ENCODE measurements at places on chromosomes 13 and 19.

- peak; percentile 44 for DNase-seq
These were observed 385.8 kb downstream of the DLEU7 start for GRCh38 chr13:50457415-50458393.

DNA sequence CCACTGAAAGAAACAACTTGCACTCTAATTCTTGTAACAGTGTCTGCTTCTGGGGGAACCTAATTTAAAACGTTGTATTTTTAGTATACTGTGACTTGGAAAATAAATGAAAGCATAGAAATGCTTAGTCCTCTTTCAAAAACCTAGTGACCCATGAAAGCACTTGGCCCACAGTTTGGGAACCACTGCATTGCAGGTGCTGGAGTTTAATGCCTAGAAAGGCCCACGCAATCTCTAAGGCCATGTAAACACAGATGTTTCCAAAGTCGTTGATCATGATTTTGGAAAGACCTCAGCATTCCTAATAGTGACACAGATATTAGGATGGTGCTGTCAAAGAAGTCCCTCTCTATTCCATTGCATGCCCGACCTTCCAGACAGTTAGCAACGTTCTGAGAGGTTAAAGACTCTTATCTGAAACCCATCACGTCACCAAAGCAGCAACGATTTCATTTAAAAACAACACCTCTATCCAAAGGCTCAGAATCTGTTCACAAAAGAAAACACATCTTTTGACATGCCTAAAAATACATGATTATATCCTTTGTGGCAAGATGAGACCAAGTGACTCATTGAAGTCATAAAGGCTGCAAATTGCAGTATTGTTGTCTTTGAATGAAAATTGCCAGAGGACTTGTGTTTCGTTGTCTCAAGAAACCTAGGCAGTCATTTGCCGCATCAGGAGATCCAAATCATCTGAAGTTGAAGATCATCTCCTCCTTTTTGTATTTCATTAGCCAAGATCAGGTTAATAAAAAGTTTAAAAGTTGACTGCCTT, 328.0 kb upstream of the ZNF507 start:
- no peak for DNase-seq

DNA sequence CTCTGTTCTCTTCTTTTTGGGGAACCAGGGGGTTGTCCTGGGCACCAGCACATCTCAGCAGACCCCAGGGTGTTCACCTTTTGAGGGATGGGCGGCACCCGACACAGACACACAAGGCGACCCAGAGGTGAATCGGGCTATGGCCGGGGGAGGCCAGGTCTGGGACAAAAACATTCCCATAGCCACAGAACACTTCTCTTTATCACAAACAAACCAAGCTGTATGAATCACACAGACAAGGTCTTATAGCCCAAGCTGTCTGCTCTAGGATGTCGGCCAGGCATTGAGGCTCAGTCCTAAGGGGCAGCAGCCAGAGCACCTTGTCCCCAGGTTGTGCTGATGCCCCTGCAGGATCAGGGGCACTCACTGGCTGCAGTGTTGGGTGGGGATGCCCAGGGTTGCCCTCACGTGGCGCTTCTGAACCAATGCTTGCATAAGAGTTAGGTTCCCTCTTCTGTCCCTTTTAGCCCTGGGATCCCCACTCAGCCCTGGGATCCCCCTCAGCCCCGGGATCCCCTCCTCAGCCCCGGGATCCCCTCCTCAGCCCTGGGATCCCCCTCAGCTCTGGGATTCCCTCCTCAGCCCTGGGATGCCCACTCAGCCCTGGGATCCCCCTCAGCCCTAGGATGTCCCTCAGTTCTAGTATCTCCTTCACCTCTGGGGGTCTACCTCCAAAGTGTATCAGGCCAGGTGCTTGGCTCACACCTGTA, 26.9 kb downstream of the MAU2 start:
- DNase-seq = no peak

- no peak for DNase-seq
These were observed 230.0 kb downstream of the DCT start for GRCh38 chr13:94249512-94249911.

- DNase-seq = no peak
These were observed 38.8 kb downstream of the CHST8 start for GRCh38 chr19:33660410-33661124.

- DNase-seq = no peak
These were observed 694 bp upstream of the ZIC5 start for GRCh38 chr13:99972190-99972731.

- no peak for DNase-seq
These were observed 3.8 kb downstream of the SBSN start for GRCh38 chr19:35524181-35524837.

DNA sequence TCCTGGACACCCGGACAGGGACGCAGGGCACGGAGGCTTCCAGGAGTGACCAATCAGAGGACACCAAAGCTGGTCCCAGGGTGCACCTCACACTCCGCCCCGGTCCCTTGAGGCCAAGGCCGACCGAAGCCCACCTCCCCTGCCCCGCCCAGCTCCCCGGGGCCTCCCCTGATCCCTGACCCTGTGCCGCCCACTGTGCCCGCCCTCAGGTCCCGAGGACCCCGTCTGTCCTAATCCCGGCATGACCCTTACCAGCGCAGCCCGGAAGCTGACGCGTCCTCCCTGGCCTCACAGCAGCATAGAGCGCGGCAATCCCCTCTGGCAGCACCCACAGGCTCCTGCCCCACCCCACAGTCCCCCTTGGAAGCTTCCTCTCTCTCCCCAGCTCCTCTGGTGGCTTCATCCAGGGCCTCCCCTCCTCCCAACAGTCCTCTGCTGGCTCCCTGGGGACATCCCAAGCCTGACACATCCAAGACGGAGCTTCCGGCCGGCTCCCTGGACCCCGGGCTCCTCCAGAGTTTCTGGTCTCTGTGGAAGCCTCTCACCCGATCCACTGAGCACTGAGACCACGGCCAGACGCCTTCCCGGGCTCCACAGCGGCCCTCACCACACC, 7.4 kb upstream of the CDC34 start:
- DNase-seq = no peak

- DNase-seq = no peak
These were observed 1104.9 kb upstream of the SLC10A2 start for GRCh38 chr13:104170980-104171555.

DNA sequence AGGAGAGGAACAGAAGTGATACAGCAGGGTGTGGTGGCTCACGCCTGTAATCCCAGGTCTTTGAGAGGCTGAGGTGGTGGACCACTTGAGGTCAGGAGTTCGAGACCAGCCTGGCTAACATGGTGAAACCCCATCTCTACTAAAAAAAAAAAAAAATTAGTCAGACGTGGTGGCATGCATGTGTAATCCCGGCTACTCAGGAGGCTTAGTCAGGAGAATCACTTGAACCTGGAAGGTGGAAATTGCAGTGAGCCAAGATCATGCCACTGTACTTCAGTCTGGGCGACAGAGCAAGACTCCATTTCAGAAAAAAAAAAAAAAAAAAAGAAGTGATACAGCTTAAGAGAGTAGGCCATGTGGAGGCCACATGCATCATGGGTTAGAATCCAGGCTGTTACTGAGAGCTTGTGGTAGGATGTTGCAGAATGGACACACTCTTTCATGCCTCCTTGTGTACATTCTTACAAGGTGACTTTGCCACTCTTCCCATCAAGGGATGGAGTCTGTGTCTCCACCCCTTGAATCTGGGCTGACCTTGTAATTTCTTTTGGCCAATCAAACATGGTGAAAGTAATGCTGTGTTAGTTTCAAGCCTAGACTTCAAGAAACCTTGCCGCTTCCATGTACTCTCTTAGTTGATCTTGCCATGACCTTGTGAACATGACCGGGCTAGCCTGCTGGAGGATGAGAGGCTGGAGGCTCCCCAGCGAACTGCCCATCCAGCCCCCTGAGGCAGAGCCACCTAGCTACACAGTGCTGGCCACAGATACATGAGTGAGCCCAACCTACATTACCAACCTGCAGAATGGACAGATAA, 12.3 kb downstream of the FAM187B start:
- DNase-seq = no peak

DNA sequence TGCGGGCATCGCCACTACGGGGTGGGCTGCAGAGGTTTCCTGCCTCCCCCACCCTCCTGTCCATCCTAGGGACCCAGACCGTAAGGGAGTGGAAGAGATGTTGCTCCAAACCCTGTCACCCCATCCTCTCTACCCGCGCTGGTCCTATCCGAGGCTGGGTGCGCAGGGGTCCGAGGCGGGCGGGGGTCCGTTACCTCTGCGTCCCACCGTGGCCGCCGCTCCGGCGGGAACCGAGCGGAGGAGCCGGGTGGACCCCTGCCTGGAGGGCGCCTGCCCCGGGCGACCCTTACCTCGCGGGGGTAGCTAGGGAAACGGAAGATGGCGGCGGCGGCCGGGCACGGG, at the start of gene DGKH:
Gene DGKH (plus strand): TSS at position 307 of the 342 bp plus-strand sequence. CDS start 126 bp downstream, outside the sequence.
- no peak for DNase-seq

- DNase-seq = peak; percentile 53
These were observed 13.2 kb upstream of the CREB3L3 start for GRCh38 chr19:4140237-4140711.

GRCh38 chr13:27147530-27148170, 24.0 kb downstream of the USP12 start:
- peak; percentile 39 for DNase-seq

GRCh38 chr19:373391-374182, 29.0 kb upstream of the MIER2 start:
- no peak for DNase-seq

DNA sequence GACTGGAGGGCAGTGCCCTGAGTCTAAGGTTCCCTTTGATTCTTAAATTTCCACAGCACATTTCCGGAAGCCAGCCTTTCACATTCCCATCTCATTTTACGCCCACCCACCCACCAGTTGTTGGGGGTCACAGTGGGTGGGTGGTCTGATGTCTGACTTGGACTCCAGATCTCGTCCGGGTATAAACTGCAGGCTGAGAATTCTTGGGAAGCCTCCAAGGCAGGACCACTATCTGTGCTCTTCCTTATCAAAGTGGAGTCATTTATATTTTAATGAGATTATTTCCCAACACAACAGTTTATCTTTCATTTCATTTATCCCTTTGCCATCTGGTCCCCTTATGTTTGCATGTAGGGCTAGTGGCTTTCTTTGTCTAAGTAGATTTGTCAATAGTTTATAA, 3.6 kb upstream of the FAM124A start:
- DNase-seq = no peak

GRCh38 chr19:10508036-10508435, 4.9 kb upstream of the KEAP1 start:
- DNase-seq = no peak

DNA sequence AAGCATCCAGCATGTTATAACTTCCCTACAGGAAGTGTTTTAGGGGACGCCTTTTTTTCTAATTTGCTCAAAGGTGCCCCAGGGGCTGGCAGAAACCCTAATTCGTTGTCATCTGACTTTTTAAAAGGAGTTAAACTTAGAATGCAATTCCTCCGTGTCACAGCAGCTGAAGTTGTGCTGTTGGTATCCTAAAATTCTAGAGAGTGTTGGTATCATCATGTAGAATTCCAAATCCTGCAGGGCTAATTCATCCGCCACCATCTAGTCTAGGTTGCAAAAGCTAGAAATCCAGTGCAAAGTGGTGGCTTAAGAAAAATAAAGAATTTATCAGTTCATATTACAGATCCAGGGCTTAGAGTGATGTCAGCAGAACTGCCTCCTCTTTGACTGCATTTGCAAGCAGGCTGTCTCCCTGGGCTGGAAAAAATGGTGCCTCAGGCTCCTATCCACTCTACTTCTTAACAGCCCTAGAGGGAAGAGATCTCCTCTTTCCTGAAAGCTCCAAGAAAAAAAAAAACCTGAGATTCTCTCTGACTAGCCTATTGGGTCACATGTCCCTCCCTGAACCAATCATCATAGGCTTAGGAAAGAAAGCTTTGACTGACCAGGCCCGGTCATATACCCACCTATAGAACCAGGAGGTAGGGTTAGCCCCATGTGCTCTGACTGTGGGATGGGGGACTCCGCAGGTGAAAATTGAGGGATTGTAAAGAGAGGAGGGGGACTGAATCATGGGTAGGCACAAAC, 73.0 kb downstream of the MAP4K1 start:
- no peak for DNase-seq

GRCh38 chr19:56942756-56943155, 102.2 kb upstream of the PEG3 start:
- DNase-seq = no peak

- DNase-seq = no peak
These were observed 45.3 kb upstream of the ANKRD10 start for GRCh38 chr13:110960204-110960603.

DNA sequence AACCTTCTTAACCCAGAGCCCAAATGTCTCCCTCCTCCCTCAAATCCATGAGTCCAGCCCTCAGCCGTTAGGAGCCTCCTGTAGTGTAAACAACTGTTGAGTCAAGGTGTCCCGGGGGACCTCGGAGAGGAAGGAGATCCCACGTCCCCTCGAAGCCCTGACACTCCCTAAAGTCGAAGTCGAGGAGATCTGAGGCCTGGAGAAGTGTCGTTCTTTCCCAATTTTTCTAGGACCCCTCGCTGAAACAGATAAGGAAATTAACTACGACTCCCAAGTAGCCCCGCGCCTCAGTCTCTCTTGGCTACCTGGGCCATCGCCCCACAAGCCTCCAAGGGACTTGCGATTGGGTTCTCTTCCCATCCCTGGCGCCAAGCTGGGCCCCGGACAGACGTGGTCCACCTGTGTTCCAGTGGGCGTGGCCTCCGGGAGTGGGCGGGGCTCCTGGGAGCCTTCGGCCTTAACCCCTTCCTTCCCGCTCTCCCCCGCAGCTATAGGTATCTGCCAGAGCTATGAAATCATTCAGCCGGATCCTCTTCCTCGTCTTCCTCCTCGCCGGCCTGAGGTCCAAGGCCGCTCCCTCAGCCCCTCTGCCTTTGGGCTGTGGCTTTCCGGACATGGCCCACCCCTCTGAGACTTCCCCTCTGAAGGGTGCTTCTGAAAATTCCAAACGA, 869 bp downstream of the GFY start:
- DNase-seq = no peak

- DNase-seq = no peak
These were observed 748 bp upstream of the SIGLEC8 start for GRCh38 chr19:51458899-51459505.

DNA sequence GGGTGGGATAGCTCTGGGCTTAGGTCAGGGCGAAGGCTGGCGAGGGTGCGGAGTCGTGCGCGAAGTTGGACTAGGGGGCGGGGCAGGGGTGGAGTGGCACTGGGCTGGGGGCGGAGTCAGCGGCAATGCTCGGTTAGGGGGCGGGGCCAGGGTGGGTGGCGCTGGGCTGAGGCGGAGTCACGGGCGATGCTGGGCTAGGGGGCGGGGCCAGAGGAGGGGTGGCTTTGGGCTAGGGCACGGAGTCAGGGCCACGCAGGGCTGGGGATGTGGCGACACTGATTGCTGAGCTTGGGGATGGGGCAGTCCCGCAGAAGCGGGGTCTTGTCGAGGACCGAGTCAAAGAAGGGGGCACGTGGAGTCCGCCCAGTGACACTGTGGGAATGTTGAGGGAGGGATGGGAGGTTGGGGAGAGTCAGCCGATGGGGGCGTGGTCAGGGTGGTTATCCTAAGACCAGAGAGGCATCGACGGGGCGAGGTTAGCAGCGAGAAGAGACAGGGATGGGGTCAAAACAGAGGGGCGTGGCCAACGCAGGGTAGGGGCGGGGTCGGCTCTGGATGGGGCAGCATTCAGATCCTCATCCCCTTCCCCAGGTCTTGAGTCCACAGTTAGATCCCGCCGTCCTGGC, 8.7 kb downstream of the HOMER3 start:
- DNase-seq = peak; percentile 84

- no peak for DNase-seq
These were observed 2529.3 kb upstream of the PCDH20 start for GRCh38 chr13:63944911-63945310.

- DNase-seq = no peak
These were observed 432.3 kb downstream of the SLITRK6 start for GRCh38 chr13:85366759-85367417.
